ENCODE measurements at places on chromosomes 7 and 10.

- no peak for DNase-seq
Measured at GRCh38 chr10:119189811-119190282, 11.2 kb upstream of the PRDX3 start.

- no peak for DNase-seq
Measured at GRCh38 chr10:89535171-89536012, at the start of gene SLC16A12. Gene SLC16A12, minus strand, starts transcription at chr10:89535594. Its CDS starts 73,016 bp downstream, at chr10:89462578.

DNA sequence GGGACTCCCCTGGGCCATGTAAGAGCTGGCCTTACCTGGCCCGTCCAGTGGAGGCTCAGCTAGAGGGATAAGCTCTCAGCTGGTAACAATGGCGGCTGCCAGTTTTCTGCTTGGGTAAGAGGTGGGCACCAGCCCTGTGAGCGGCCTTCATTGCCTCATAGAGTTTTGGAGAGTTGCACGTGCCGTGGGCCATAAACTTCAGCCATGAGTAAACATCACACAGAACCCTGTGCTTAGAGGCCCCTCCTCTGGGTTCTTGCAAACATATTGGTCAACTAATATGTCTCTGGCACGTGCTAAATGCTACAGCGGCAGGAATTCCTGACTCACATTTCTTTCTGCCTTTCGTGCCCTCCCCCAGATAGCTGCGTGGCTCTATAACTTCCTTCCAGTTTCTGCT, 103.9 kb upstream of the LEP start:
- no peak for DNase-seq

DNA sequence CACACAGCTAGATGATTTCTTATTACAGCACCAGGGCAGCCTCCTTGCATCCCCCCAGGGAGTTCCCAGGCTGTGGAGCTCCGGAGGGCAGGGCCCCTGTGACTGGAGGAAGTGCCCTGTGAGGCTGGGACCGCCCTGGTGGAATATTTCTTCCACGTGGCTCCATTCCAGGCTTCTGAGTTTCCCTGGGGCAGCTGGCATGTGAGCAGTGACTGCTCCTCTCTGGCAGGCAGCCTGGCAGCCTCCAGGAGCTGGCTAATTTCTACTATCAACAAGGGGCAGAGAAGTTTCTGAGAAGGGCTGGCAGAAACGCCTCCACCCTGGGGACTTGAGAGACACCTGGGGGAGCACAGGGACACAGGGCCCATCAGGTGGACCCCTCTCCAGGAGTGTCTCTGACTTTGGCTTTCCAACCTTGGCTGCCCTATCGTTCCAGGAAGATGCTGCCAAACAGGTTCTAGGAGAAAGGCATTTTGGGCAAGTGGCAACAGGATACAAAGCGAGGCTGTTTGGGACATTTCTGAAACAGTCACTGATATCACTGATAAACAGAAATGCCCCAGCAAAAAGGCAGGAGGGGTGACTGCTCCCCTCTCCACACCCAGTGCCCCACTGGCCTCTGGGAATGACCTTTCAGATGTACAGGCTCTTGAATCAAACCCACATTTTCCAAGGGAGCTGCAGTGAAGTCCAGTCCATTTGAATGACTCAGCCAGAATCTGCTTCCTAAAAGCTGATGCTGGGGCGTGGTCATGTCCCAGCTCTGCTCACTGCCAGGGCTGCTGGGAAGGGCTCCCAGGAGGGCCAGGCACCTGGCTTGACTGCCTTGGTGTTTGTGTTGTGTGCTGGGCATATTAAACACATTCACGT, 16.1 kb downstream of the MYOF start:
- DNase-seq, result no peak

DNA sequence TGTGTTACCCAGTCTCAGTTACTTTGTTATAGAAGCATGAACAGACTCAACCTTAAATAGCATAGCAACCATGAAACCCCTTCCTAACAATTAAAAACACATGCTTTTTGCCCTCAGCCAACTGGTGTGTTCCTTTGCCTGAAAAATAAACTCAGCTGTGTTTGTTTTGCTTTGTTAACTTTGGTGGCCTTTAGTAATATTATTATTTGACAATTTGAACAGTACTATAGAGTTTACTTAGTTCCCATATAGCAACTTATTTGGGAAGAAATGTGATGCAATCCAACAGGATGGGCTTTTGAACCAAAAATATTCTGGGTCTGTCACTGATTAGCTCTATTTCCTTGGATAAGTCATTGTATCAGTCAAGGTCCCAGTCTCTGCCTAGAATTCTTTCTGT, 22.5 kb upstream of the MKLN1 start:
- no peak for DNase-seq

GRCh38 chr10:55283031-55283430, 482.0 kb upstream of the PCDH15 start:
- DNase-seq, result no peak

DNA sequence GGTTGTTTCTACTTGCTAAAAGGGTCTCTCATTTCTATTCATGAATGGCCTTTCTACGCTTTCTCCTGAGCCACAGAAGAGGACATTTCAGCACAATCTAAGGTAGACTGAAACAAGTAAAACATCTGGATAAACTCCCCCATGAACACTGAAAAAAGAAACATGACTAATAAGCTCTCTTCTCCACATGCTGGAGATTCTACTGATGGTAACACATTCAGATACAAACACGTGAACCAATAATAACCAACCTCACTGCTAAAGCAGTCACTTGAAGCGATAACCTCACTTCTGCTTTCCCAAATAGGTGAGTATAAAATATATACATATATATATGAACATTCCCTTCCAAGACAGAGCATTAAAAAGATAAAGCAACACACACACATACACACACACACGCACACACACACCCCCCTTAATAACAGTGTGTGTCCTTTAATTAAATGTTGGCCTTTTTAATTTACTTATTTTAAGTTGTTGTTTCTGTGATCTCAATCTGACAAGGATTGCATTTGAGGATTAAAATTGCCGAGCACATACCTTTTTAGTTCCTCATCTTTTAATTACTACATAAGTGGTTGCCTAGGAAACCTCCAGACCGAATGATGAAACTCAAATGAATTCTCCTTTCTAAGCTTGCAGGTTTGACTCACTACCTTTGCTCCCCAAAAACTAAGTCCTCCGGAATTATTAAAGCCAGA, 292.4 kb upstream of the KLF14 start:
- no peak for DNase-seq

- DNase-seq, result no peak
Measured at GRCh38 chr10:44801383-44802327, 109.5 kb upstream of the TMEM72 start.

DNA sequence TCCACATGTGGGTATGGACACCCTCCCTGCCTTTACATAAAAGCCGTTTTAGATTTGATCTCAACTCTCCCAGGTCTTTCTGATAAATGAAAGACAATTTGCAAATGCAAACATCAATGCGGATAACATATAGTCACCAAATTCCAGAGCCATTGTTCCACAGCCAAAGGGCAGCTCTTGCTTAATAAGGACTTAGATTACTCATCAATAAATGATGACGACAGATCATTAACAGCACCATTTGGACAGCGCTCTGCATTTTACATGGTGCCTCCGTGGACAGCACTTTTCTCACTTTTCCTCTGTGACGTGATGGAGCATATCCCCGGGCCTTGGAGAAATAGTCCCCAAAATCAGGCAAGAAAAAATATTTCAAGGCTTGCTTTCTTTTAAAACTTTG, 370.3 kb upstream of the CELF2 start:
- no peak for DNase-seq

DNA sequence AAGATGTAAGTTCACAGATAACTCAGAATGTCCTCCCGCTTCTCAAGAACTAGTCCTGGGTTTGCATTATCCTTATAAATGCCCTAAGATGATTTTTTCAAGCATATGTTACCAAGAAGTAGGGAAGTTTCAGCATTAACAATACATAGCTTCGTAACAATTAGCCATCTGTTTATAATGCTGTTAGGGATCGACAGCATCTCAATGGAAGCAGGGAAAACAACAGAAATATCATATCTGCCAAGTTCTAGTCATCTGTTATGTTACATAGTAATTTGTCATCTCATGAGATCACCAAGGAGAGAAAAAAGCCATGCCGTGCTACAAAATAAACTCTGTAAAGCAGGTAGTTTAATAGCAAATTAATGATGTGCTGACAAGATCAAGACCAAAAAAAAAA, 731.5 kb upstream of the C7orf33 start:
- DNase-seq, result no peak

DNA sequence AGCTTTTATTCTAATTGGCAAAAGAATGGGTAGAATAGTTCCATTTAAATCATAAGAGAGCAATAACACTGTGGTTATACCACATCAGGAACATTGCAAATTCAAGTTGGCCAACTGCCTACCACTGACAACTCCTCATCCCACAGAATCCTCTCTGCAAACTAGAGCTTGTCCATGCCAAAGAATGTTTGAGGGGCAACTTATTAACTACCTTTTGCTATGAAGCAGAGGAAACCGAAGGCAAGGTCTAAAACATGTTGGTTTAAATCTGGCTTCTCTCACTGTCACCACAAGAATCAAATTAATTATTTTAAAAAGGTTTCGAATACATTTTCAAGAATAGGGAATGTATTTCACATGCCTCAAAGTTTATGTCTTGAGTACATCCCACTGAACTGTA, 36.0 kb downstream of the RHOBTB1 start:
- no peak for DNase-seq

Measured in CD4-positive, alpha-beta T cell (primary cell).